Gastrocnemius medialis (tissue), 4 donors: ENCODE measurements at places on chromosomes 7 and 10. TPM values are rescaled to one million over a fixed set of nuclear protein-coding genes. Genes with fewer than 3 reads are reported as not detected.

DNA sequence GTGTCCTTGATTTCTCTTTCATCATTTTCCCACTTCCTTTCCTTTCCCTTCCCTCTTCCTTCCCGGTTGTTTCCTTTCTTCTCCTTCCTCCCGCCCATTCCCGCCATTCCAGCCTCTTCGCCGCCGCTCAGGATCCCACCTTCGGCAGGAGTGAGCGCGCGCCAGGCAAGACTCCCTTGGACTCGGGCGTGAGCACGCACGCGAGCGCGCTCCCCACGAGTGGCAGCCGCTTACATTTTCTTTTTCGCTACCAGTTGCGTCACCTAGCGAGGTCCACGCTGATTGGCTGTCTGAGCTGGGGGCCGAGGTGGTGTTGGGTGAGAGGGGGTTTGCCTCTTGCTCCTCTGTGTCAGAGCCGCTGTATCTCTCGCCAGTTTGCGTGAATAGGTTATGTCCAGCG, 11.8 kb downstream of the ZAN start:
- peaks cover 20% of the 10 kb centered on the region for H3K27me3 ChIP-seq
- H3K4me1 ChIP-seq: no peaks in the 10 kb centered on the region
- H3K4me3 ChIP-seq: no peak overlapping the region
- H3K27ac ChIP-seq: no peak overlapping the region
- DNase-seq: no peak
- H3K36me3 ChIP-seq: no peaks in the 10 kb centered on the region

- H3K36me3 ChIP-seq: no peaks in the 10 kb centered on the region
- H3K4me1 ChIP-seq: no peaks in the 10 kb centered on the region
- H3K27me3 ChIP-seq: no peaks in the 10 kb centered on the region
- peak; percentile 29 for DNase-seq
Measured at GRCh38 chr7:50812841-50813475, 30.3 kb upstream of the GRB10 start.

- H3K36me3 ChIP-seq: no peaks in the 10 kb centered on the region
- no peak overlapping the region for H3K27ac ChIP-seq
- no peaks in the 10 kb centered on the region for H3K27me3 ChIP-seq
- no peaks in the 10 kb centered on the region for H3K4me1 ChIP-seq
- H3K4me3 ChIP-seq: no peak overlapping the region
Measured at GRCh38 chr7:34425631-34426384, 232.2 kb upstream of the NPSR1 start.

- no peak overlapping the region for H3K27ac ChIP-seq
- no peak overlapping the region for H3K4me3 ChIP-seq
- no peaks in the 10 kb centered on the region for H3K27me3 ChIP-seq
- H3K36me3 ChIP-seq: no peaks in the 10 kb centered on the region
- H3K4me1 ChIP-seq: peaks cover 12% of the 10 kb centered on the region
- DNase-seq: peak; percentile 81
Measured at GRCh38 chr10:98262571-98262970, 5.4 kb downstream of the LOXL4 start.

OR2A1 gene
- not detected for total RNA-seq

TNPO3 gene
- 50.9 TPM for total RNA-seq

CSGALNACT2 gene
- total RNA-seq: 12.3 TPM

TES gene
- total RNA-seq: 4.9 TPM

- no peak overlapping the region for H3K4me3 ChIP-seq
- H3K4me1 ChIP-seq: no peaks in the 10 kb centered on the region
- H3K27me3 ChIP-seq: no peaks in the 10 kb centered on the region
- DNase-seq: no peak
Measured at GRCh38 chr10:121216295-121216694, 365.1 kb downstream of the WDR11 start.

DNA sequence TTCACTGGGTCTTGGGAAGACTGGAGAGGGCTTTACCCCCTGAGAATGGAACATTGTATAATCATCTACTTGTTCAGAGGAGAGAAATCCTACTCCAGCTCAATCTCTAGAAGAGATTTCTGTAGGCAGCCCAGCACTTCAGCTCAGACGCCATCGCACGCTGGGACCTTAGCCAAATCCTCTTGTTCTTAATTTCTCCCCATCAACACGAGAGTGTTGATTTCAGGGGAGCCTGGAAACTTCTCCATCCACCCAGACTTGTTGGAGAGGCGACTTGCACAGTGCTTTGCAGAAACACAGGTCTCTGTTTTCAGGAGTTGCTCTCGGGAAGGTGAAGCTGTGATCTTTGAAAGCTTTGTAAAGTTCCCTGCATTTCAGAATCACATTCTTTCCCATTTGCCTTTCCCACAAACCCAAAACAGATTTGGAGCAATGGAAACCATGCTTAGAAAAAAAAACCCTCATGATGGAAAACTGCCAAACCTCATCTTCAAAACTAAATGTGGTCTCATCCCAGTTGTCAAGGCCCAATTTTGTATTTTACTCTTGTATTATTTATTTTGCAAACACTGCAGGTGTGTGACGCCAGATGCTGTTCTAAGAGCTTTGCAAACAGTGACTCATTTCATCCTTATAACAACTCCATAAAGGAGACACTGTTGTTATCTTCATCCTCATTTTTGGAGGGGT, 60.9 kb downstream of the CALML3 start:
- no peak for DNase-seq
- H3K4me1 ChIP-seq: peaks cover 26% of the 10 kb centered on the region
- no peaks in the 10 kb centered on the region for H3K27me3 ChIP-seq

HMX2 gene
- total RNA-seq: not detected

ZPBP gene
- total RNA-seq: not detected

FAM237B gene
- total RNA-seq: not detected

- H3K36me3 ChIP-seq: no peaks in the 10 kb centered on the region
- H3K27ac ChIP-seq: no peak overlapping the region
- peaks cover 4% of the 10 kb centered on the region for H3K4me1 ChIP-seq
- H3K4me3 ChIP-seq: no peak overlapping the region
Measured at GRCh38 chr10:88092973-88093372, 229.5 kb downstream of the PTEN start.

TSPAN12 gene
- total RNA-seq: 1.3 TPM

TWIST1 gene
- total RNA-seq: not detected

DNA sequence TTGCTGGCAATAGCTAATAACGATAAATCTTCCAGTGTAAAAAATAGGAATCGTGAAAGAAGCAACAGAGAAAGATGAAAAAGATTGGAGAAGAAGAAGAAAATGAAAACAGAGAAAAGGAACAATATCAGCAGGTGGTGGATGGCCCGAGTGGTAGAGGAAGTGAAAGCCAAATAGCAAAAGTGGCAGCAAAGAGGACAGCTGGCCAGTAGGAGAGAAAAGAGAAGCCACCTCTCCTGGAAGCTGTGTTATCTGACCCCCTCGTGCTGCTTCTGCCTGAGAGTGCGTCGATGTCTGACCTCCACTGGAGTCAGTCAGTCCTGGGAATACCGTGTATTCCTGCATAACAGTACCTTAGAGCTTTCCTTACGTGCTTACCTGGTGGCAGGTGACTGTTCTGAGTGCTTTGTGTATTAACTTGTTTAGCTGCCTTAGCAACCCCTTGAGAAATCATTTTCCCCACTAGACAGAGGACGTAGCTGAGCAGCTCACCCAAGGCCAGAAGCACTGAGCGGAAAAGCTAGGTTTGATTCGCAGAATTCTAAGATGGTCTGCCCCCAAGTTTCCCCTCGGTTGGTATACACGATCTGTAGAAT, 88.3 kb downstream of the CHN2 start:
- H3K36me3 ChIP-seq: no peaks in the 10 kb centered on the region
- no peak overlapping the region for H3K4me3 ChIP-seq
- H3K27ac ChIP-seq: no peak overlapping the region
- no peaks in the 10 kb centered on the region for H3K27me3 ChIP-seq
- DNase-seq: no peak

DNA sequence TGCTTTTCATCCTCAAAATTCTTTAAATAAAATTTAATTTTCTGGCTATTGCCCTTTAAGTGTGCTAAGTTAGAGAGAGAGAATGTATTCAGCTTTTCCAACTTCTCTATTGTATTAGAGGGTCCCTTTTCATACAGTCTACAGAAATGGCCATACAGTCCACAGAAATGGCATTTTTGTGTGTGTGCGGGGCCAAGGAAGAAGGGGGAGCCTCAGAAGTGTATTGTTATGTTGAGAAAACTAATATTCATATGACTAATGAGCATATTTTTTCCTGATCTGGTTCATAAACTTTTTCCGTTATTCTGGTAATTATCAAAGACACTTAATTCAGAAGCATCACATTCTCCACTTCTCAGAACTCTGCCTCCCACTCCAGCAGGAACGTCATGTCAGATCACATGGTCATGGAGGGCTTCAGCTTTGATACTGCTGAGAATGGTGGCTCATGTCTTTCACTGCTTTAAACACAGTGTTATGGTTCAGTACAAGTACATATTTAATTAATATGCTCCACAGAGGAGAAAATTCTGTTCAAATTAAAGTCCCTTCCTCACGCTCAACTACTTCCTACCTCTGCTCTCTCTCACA, 37.1 kb downstream of the ELMO1 start:
- no peak for DNase-seq
- no peaks in the 10 kb centered on the region for H3K4me1 ChIP-seq
- no peak overlapping the region for H3K4me3 ChIP-seq
- no peaks in the 10 kb centered on the region for H3K27me3 ChIP-seq

GRCh38 chr7:2873146-2873545, 29.0 kb upstream of the GNA12 start:
- H3K27me3 ChIP-seq: peaks cover 3% of the 10 kb centered on the region
- H3K4me3 ChIP-seq: no peak overlapping the region
- H3K36me3 ChIP-seq: no peaks in the 10 kb centered on the region
- H3K27ac ChIP-seq: no peak overlapping the region
- H3K4me1 ChIP-seq: no peaks in the 10 kb centered on the region
- DNase-seq: no peak

VSTM2A gene
- total RNA-seq: not detected

- no peaks in the 10 kb centered on the region for H3K4me1 ChIP-seq
- H3K27ac ChIP-seq: no peak overlapping the region
- DNase-seq: no peak
- H3K4me3 ChIP-seq: no peak overlapping the region
- H3K36me3 ChIP-seq: no peaks in the 10 kb centered on the region
Measured at GRCh38 chr7:52648872-52649271, 386.6 kb upstream of the POM121L12 start.

DNA sequence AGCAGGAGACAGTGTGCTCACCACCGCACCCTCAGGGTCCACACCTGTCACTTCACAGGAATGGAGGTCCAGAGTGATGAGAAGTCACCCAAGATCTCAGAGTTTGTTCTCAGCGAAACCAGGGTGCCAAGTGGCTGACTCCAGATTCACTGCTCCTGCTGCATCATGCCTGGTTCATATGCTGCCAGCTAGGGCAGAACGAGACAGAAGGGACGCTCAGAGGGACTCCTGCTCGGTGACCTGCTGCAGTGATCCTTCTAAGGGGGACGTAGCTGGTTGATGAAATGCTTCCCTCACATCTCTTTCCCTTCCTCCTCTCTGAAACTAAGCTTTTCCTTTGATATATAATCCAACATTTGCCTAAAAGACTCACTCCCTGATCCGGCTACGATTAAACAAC, 248.5 kb downstream of the SFMBT2 start:
- H3K27me3 ChIP-seq: no peaks in the 10 kb centered on the region
- no peak overlapping the region for H3K4me3 ChIP-seq
- H3K4me1 ChIP-seq: no peaks in the 10 kb centered on the region
- DNase-seq: no peak
- H3K36me3 ChIP-seq: no peaks in the 10 kb centered on the region

PRDX3 gene
- total RNA-seq: 230 TPM

DNA sequence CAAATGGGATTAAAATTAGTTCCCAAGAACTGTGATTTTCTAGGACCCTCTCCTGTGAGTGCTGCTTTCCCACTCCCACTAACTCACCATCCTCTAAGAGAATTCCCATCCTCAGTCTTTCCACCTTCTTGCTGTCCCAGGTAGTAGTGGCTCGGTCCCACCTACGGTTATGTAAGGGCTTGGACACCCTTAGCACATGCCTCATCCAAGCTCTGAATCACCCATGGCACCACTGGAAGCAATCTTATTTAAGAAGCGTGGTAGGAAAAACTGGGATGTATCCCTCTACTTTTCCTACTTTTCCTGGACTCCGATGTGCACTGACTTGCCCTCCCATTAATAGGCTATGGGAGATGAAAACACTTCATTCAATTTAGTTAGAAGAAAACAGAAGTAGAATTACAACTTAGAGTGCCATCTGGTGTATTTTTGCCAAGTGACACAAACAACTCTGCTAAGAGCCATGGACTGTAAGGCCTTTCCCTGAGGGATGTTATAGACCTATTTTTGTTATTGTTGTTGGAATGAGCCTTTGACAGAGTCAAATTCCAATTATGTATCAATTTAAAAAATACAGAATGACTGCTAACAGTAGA, 13.7 kb upstream of the ANKRD22 start:
- no peaks in the 10 kb centered on the region for H3K4me1 ChIP-seq
- H3K4me3 ChIP-seq: no peak overlapping the region
- no peak for DNase-seq
- H3K27me3 ChIP-seq: no peaks in the 10 kb centered on the region

SPAM1 gene
- not detected for total RNA-seq

- no peaks in the 10 kb centered on the region for H3K27me3 ChIP-seq
- DNase-seq: no peak
- H3K36me3 ChIP-seq: no peaks in the 10 kb centered on the region
- H3K4me3 ChIP-seq: no peak overlapping the region
- H3K4me1 ChIP-seq: no peaks in the 10 kb centered on the region
- H3K27ac ChIP-seq: no peak overlapping the region
Measured at GRCh38 chr10:78473006-78473405, 439.3 kb downstream of the RPS24 start.

THSD7A gene
- total RNA-seq: 0.75 TPM

GRCh38 chr10:86632951-86633350, 21.4 kb upstream of the OPN4 start:
- DNase-seq: no peak
- H3K4me3 ChIP-seq: no peak overlapping the region
- no peak overlapping the region for H3K27ac ChIP-seq
- H3K4me1 ChIP-seq: peaks cover 14% of the 10 kb centered on the region
- no peaks in the 10 kb centered on the region for H3K27me3 ChIP-seq
- H3K36me3 ChIP-seq: no peaks in the 10 kb centered on the region

GRCh38 chr10:44924261-44925040, 13.3 kb downstream of the TMEM72 start:
- no peaks in the 10 kb centered on the region for H3K27me3 ChIP-seq
- no peaks in the 10 kb centered on the region for H3K36me3 ChIP-seq
